ENCODE measurements at places on chromosomes 1 and 21.

GRCh38 chr1:70048336-70049094 lies 156.9 kb downstream of the LRRC40 start:
- no peak for DNase-seq

DNA sequence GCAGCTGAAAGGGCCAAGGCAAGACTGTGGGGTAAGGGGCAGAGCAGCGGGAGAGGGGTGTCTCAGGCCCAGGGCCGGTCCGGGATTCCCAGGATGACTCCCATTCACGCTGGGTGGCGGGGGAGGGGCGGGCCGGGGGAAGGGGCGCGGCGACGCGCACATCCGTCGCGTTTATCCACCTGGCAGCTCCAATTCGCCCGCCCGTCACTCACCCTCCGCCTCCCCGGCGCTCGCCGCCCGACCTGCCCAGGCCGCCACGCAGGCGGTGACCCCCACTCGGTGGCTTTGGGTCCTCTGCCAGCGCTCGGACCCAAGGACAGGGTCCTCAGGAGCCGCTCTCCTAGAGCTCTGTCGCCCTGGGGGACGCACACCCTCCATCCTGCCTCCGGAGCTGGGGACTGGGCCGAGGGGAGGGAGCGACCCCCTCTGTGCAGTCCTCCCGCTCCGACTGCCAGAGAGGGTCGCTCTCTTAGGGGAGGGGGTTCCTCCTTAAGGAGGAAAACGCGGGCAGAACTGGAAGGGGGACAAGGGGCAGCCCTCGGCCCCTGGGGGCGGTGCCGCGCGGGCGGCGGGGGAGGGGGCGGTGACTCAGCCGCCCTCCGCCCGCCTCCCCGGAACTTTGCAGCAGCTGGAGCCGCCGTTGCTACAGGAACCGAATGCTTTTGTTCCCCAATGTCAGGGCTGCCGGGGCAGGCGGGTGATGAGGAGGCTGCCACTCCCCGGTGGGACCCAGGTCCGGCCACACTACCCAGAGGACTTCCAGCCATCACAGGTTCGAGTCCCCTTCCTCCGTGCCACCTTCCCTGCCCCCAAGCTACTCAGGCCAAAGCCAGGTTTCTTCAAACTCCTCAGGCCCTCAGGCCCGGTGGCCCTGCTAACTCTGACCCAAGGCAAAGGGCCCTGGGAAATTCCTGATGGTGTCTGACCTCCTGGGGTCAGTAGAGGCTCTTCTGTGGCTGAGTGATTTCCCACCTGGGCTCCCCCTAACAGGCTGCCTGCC lies 3.4 kb downstream of the ADGRB2 start:
- no peak for DNase-seq

GRCh38 chr1:89951766-89952604 lies 42.9 kb upstream of the ZNF326 start:
- DNase-seq = peak; percentile 60

DNA sequence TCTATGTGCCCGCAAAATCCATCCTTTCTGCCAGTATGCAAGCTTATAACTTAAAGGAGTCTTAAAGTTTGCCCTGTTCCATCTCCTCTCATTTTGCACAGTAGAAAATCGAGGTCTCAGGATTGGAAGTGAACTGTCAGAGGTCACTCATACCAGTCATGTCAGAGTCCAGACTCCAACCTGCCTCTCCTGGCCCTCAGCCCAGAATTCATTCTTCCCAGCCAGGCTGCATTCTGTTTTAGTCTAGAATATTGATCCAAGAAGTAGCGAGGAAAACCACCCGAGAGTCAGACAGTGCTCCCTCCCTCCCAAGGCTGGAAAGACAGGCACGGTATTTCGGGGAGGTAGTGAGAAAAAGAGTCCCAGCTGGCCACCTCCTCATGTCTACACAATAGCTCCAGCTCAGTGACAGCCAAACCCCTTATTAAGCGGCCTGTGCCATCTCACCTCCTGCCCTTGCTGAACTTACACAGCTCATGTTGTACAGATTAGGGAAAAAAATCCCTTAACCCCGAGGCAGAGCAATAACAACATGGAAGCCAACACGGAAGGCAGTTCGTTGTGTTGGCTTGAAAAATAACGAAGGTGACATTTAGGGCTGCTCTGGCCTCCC lies 89.4 kb downstream of the OMA1 start:
- no peak for DNase-seq

DNA sequence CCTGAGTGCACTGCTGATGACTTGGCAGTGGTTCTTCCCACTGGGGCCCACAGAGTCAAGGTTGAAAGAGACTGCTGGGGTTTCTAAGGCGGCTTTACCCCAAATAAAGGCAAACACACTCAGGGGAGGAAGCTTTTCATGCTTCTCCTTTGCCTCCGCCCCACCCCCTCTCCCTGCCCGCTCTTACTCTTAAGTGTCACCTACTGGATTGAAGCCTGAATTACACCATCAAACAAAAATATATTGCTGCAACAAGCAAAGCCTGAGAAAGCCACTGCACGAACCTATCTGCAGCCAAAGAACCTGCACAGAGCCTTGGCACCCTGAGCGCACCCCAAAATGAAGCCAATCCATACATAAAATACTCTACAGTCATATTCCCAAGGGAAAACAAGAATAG lies 63.1 kb downstream of the PTGFR start:
- no peak for DNase-seq

DNA sequence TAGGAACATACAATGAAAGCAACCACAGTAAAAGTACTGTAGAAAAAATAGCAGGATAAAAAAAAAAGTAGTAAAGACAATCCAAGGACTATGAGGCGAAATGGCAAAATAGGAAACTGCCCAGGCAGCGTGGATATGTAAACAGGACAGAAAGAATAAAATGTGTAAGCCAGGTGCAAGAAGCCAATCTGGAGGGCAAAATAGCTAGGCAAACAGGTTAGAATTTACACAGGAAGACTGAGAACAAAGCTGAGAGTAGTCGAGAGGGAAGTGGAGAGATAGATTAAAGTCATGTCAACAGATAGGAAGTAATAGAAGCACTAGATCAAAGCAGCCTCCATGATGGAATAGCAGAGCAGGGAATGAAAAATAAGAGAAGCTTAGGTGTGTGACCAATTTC lies 124.2 kb upstream of the B3GALT2 start:
- DNase-seq = no peak

DNA sequence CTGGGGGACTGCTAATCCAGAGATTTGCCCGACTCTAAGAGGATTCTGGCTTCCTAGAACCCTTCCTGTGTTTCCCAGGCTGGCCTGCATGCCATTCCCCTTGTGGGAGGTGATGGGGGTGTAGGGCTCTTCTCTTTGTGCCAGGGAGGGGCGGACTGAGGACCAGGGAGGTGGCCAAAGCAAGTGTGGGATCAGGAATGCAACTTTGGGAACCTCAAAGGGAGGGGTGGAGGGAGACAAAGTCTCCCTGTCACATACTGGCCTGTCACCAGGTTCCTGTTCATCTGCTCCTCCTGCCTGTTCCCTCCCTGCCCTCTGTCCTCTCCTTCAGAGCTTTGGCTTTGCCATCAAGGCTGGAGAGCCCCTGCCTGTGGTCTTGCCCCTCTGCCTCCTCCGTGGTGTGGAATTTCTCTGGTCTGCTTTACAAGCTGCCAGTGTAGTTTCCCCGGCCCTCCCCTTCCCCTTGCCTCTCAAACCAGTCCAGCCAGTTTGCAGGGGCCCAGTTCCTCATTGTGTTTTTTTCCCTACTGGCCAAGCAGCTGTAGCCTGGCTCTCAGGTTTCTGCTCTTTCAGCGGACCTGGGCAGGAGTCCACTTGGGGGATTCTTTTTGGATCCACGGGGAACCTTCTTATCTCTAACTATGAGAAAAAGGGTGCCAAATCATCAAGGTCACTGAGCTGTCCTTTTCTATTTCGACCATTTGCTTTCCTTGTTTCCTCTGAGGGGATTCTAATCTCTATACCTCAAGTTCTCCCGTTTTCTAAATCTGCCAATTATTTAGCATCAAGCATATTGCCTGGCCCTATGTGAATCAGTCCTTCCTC lies 1.8 kb downstream of the CGN start:
- DNase-seq = no peak

- no peak for DNase-seq
Observed at GRCh38 chr1:223003549-223003948, 139.5 kb downstream of the TLR5 start.

DNA sequence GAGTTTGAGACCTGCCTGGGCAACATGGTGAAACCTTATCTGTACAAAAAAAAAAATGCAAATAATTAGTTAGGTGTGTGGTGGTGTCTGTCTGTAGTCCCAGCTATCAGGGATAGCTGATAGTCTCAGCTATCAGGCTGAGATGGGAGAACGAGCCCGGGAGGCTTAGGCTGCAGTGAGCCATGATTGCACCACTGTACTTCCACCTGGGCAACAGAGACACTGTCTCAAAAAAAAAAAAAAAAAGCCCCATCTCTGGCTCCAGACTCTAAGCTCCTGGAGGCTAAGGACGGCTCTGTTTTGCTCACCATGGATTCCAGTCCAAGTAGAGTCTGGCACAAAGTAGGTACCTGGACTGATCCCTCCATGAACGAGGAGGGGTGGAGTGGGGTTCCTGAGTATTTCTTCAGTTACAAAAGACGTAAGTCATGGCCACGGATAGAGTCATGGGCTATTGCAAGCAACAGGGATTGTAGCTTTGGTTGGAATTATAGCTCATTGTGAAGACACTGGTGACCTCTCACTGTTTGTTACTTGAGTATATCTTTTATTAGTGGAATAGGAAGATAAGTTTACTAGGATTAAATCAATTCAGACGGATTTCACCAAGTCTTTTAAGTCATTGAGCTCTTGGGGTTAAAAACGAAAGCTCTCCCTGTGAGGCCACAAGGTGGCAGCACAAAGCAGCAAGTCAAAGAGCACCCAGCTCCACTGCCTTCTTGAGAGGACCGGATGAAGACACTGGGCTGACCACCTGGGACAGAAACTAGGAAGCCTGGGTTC lies 35.6 kb upstream of the TMEM61 start:
- peak; percentile 65 for DNase-seq

GRCh38 chr1:47190857-47191256 lies 1.0 kb upstream of the PDZK1IP1 start:
- DNase-seq = no peak

- peak; percentile 15 for DNase-seq
Observed at GRCh38 chr1:97190326-97190725, 468.7 kb downstream of the PTBP2 start.

DNA sequence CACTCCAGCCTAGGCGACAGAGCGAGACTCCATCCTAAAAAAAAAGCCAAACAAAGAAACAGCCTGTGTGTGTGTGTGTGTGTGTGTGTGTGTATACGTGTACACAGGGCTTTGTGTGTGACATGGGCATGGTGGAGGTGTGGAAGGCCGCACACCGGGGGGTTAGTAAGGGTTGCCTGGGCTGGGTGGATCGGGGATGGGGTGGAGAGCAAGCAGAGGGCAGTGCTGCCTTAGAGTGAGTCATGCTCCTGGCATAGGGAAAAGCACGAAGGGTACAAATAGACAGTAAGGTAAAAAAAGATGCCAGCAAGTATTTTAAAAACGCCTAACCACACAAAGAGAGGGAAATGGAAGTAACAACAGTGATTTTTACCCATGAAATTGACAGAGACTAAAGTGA lies 6.2 kb downstream of the PRMT2 start:
- no peak for DNase-seq

- DNase-seq = no peak
Observed at GRCh38 chr1:157073944-157074685, 25.5 kb downstream of the ETV3L start.

- no peak for DNase-seq
Observed at GRCh38 chr1:119048624-119049404, 60.7 kb upstream of the TBX15 start.

DNA sequence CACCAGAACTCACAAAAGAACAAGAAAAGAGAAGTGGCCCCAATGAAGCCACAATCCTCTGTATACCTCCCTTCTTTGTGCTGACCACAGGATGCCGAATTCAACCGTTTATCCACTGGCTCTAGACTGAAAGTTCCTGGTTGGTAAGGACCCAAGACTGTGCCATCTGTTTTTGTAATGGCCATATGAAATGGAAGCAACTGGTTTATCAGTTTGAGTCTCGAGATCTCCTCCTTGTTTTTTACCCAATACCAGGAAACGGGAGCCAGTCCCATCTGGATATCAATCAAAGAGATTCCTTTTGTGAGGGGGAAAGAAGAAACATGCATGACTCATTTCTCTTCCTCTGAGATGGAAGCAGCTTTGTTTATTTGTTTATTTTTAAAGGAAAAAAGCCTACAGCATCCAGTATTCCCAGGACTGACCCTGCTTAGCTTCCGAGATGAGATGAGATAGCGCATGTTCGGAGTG lies 32.4 kb upstream of the ZNF124 start:
- no peak for DNase-seq

GRCh38 chr1:215819114-215819513 lies 252.0 kb downstream of the KCTD3 start:
- no peak for DNase-seq

- no peak for DNase-seq
Observed at GRCh38 chr1:228005511-228006033, 1.2 kb upstream of the WNT3A start.

DNA sequence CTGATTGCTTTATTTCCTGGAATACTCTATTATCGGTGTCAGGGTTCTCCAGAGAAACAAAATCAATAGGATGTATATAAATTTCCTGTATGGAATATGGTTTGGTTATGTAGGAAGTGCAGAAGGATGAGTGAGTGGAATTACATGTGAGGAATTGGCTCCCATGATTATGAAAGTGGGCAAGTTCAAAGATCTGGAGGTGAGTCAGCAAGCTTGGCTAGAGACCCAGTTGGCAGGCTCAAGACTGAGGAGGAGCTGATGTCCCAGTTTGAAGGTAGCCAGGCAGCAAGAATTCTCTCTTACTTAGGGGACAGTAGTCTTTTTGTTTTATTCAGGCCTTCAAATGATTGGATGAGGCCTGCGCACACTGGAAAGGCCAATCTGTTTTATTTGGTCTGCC lies 57.5 kb downstream of the MAP3K7CL start:
- peak; percentile 82 for DNase-seq

GRCh38 chr1:165832902-165833301 lies 5.5 kb downstream of the UCK2 start:
- no peak for DNase-seq

DNA sequence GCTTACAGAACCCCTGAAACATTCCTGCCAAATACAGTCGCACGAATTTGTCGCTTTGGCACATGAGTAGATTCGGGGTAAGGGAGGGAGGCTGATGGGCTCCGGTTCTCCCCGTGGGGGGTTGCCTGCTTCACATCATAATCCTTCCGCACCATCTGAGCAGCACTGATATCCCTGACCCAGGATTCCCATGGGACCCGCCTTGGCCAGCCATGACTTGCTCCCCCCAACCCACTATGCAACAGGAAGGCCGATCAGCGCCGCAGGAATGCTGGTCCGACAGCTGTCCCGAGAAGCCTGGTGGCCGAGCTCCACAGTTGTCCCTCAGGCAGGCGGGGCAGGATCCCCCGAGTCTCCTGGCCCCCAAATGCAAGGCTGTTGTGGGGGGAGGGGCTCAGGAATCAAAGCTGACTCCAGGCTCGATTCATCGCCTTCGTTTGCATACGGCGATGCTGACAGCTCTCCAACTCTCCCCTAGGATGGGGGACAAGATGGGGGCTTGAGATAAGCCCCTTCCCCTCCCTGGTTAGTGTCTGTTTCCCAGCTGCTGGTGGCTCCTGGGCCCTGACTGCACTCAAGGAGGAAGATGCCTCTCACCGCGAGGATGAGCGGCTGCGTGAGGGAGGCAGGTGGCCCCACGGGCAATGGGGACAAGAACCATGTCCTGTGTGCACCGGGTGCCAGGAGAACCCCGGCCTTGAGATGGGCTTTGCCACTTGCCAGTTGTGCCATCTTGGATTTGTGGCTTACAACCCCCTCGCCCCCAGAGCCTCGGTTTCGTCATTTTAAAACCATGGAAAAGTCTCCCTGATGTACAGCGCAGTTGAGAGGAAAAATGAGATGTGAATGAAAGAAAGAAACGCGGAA lies 9.3 kb downstream of the DRAXIN start:
- no peak for DNase-seq

All from non-pigmented ciliary epithelial cell (primary cell).